ENCODE measurements at places on chromosomes 4 and X. TPM values are rescaled to one million over a fixed set of nuclear protein-coding genes. Genes with fewer than 3 reads are reported as not detected.

Gene ART3
- 105 TPM for total RNA-seq

Gene MBNL3
- 38.5 TPM for total RNA-seq

Gene HMGB2
- total RNA-seq, result 39.4 TPM

Gene PPP1R3F
- total RNA-seq, result 25.3 TPM

Gene GLRA3
- not detected for total RNA-seq

Gene ADH1A
- 0.36 TPM for total RNA-seq

Gene FAM9C
- not detected for total RNA-seq

Gene RHOXF2B
- not detected for total RNA-seq

Gene TRIM60
- total RNA-seq, result not detected

Gene CRMP1
- 1.4 TPM for total RNA-seq

Gene SPANXD
- not detected for total RNA-seq

Gene SORCS2
- 1.2 TPM for total RNA-seq

Gene CD40LG
- not detected for total RNA-seq

Gene TEX13A
- total RNA-seq, result not detected

Gene TMEM31
- not detected for total RNA-seq

Gene BMP2K
- total RNA-seq, result 16.2 TPM
